CD8-positive, alpha-beta T cell (primary cell): ENCODE measurements at places on chromosomes 16 and 17. TPM values are rescaled to one million over a fixed set of nuclear protein-coding genes. Genes with fewer than 3 reads are reported as not detected.

DNA sequence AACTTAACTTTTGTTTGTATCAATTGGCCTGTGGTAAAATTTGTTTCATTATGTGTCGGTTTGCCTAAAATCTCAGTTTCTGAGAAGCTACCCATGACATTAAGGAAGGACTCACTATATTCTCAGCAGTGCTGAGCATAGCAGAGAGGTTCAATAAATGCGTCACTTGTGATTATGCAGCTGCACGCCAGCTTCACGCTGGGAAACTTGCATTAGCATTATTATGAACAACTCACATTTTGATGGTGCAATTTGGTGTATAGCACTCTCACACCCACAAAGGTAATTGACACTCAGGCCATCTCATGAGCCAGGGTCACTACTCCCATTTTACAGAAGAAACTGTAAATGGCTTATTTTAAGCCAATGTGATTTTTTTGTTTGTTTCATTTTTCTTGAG lies 80.6 kb upstream of the SALL1 start:
- no peak for DNase-seq

DNA sequence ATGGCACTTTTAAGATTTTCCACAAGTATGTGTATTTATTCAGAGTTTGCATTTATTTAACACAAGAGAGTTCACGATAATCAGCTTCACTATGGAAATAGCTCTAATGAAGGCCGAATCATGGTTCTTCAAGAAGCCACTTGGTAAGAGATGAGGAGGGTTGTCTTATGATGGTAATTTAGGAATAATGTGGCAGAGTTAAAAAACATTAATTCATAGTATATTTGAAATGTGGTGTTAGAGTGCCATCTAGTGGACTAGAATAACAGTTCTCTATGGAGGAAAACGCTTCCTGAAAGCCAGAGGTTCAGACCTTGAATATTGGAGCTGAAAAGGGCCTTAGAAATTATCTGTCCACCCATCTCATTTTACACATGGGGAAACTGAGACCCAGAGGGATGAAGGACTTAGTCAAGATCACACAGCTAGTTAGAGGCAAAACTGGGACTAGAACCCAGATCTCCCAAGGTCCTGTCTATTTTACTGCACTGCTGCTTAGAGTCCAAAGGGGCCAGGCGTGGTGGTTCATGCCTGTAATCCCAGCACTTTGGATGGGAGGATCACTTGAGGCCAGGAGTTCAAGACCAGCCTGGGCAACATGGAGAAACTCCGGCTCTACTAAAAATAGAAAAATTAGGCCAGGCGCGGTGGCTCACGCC lies 33.8 kb upstream of the KPNB1 start:
- no peak for DNase-seq

DNA sequence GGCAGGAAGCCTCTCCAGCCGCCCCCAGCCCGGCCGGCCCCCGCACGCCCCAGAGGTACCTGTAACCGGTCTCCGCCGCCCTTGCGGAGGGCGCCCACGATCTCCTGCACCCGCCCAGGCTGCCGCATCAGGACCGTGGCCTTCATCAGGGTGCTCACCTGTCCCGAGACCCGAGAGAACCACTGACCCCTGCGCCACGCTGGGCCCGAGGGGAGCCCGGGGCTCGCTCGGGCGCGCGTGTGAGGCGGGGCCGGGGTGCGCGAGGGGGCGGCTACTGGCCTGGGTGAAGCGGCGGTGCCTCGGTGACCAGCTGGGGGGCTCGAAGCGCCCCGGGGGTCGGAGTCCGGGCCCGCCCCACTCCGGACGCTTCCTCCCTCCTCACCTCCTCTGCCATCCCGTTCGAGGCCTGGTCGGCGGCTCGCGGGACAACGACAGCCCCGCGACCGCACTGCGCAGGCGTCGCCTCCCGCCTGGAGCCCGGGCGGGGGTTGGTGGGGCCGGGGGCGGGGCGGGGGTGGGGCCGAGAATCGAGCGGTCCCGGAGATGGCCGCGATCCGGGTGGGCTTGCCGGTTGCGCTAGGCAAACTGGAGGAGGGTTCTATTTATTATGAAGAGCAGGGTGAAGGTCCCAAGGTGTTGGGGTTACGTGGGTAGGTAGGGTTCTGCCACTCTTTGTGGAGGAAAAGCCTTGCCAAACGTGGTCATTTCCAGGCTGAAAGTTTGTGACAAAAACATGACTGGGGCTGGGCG lies at the start of gene NT5C3B:
TSS of gene NT5C3B (minus strand) at position 433 of the 750 bp plus-strand sequence. CDS start at position 394, 39 bp downstream.
- peak; percentile 44 for DNase-seq

DNA sequence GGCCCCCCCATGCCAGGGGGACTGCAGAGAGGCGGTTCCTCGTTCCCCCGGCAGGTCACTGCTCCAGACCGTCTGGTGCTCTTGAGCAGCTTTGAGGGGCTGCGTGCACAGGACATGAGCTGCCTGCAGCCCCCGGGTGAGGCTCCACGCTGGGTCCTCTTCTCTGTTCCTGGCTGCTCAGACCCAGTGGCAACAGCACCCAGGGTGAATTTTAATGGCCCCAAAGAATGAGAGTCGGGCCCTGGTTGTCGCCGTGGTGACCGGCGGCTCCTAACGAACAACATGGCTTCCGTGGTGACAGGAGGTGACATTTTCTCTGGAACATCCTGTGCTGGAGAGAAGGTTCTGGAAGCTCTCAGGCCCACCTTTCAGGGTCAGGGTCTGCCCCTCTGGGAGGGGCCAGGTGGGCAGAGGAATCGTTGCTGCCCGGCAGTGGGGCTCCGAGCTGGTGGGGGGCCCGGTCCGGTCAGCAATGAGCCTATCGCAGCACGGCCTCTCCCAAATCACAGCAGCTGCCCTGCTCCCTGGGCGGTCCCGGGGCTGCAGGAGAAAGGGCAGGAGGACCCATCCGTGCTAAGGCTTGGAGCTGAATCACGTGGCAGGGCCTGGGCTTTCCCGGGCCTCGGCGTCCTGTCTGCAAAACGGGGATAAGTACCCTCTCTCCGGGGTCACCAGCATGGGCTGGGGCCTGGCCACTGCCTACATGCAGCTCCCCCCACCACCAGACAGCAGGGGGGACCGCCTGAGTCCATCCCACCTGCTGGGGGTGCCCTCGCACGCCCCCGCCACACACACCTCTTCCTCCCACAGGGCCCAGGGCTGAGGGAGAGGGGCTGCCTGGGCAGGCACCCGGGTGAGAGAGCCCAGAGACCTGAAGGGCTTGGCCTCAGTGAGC lies 3.4 kb upstream of the C1QTNF8 start:
- no peak for DNase-seq

Gene FOXO3B
- total RNA-seq, result 4.3 TPM

Gene CKLF
- total RNA-seq, result 11.1 TPM

DNA sequence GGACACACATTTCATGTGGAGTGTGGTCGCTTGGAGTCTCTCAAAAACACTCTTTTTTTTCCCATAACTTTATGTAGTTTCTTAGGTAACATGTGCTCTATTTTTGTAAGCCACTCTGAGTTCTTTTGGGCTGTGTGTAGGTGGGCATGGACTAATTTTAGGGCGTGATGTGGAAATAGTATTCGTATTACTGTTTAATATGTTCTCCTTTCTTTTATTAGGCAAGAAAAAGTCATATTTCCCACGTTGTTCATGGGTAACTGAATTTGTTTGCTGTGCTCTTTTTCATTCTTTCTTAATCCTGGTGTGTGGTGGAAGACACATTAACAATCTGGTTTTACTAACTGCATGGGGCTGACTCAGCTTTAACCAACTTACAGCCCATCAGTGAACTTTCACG lies 27.4 kb downstream of the NDEL1 start:
- DNase-seq, result no peak

DNA sequence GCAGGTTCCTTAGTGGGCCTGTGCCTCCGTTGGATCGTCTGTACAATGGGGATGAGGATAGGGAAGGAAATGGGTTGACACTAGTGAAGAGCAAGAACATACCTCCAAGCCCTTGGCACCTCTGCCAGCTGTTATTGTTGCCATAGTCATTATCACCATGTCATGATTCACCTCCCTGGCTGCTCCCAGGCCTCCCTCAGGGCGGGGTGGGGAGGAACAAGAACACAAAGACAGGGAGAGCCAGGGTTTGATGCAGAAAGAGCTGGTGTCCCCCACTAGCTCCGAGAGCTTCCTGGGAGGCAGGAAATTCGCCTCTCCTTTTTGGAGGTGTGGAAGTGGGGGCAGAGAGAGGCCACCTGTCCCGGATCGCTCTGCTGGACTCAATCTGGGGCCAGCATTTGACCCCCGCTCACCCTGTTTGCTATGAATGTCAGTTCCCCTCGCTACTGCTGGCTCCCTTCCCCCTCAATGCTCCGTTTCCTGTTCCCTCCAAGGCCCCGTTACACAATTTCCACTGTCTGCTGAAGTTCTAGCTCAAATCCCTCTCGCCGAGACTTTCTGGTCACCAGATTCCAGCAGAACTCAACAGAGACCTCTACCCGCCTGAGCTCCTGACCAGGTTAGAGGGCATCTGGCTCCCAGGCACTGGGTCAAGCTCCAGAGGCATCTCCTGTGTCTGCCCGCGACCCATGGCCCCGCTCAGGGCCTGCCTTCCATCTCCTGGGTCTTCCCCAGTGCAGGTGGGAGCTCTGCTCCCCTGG lies 9.1 kb downstream of the TIMP2 start:
- no peak for DNase-seq

DNA sequence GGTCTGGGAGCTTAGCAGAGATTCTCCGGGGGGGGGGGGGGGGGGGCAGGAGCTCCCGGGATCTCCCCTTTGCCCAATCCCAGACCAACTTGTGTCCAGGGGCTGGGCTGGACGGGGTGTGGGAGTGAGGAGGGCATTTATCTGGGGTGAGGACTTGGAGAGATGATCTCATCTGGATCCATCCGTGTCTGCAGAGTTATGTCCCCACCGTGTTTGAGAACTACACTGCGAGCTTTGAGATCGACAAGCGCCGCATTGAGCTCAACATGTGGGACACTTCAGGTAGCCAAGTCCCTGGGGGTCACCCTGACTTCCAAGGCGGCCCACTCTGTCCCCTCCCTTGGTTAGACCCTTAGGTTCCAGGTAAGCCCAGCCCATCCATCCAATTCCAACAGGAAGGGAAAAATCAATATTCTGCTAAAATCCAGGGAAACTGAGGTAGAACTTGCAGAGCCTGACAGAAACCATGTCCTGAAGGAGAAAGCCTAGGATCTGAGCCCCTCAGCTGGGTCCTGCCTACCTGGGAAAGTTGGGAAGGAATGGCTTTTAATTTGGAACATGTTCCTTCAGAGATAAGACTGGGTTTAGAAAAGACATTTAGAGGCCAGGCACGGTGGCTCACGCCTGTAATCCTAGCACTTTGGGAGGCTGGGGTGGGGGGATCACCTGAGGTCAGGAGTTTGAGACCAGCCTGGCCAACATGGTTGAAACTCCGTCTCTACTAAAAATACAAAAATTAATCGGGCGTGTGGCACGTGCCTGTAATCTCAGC lies 921 bp downstream of the RND2 start:
- no peak for DNase-seq

- no peak for DNase-seq
Observed at GRCh38 chr17:18848501-18848900, 9.4 kb upstream of the PRPSAP2 start.

DNA sequence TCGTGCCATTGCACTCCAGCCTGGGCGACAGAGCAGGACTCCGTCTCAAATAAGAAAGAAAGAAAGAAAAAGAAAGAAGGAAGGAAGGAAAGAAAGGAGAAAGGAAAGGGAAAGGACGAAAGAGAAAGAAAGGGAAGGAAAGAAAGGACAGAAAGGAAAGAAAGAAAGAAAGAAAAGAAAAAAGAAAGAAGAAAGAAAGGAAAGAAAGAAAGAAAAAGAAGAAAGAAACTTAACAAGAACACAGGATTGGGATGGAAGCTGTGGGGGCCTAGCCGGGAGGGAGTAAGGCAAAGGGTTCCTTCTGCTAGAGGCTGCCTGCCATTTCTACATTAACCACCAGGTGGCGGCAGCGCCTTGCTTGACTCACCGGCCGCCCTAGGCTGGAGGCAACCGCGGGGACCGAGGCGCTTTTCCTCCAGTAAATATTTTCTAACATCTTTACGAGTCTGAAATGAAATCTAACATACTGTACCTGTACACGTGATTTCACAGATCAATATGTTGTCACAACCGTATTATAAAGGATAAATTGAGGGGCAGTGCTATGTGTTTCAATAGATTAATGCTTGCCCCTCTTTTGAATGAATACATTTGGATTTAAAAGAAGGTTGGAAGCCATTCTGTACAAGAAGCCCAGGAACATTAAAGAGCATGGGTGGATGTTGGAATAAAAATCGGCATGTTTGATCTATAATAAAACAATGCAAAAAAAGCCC lies 6.1 kb downstream of the GJD3 start:
- DNase-seq, result peak; percentile 90

- peak; percentile 49 for DNase-seq
Observed at GRCh38 chr17:82859431-82860403, 19.9 kb upstream of the ZNF750 start.

Gene ZNF624
- total RNA-seq, result 3.4 TPM
